ENCODE measurements at places on chromosomes 13 and 19.

DNA sequence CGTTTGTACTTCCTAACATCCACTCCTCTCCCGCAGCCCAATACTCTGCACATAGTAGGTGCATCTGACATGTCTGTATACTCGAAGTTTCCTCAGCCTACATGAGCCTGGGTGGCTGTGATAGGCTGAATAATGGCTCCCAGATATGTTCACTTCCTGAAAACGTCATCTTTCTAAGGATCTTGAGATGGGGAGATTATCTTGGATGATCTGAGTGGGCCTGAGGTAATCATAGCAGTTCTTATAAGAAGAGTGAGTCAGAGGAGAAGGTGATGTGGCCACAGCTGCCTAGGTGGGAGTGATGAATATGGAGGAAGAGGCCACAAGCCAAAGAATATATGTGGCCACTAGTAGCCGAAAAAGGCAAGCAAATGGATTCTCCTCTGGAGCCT lies 84.2 kb downstream of the AKAP11 start:
- no peak for DNase-seq

- DNase-seq: no peak
Observed at GRCh38 chr19:35222373-35223015, 6.0 kb downstream of the FAM187B start.

- DNase-seq: no peak
Observed at GRCh38 chr13:49939321-49939720, 3.2 kb upstream of the SPRYD7 start.

DNA sequence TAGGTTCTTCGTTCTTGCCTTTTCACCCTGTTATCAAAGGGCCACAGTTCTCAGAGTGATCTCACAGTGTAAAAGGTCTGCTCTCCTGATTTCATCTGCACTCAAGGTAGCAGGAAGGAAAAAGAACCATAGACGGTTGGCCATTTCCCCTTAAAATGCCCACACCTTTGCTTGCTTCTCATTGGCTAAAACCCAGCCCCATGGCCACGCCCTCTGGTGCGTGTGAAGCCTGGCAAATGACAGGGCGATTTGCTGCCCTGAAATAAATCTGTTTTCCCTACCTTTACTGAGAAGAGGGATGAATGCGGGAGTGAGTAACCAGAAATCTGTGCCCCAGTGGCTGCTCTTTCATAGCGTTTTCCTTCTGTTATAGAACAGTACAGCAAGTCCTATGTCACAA lies 269.3 kb downstream of the POU4F1 start:
- DNase-seq: no peak

- DNase-seq: no peak
Observed at GRCh38 chr13:71913717-71914116, 46.7 kb upstream of the DACH1 start.

GRCh38 chr19:954672-955494 lies 29.0 kb downstream of the ARID3A start:
- DNase-seq: no peak

- no peak for DNase-seq
Observed at GRCh38 chr19:34288381-34288780, 34.0 kb downstream of the GARRE1 start.

DNA sequence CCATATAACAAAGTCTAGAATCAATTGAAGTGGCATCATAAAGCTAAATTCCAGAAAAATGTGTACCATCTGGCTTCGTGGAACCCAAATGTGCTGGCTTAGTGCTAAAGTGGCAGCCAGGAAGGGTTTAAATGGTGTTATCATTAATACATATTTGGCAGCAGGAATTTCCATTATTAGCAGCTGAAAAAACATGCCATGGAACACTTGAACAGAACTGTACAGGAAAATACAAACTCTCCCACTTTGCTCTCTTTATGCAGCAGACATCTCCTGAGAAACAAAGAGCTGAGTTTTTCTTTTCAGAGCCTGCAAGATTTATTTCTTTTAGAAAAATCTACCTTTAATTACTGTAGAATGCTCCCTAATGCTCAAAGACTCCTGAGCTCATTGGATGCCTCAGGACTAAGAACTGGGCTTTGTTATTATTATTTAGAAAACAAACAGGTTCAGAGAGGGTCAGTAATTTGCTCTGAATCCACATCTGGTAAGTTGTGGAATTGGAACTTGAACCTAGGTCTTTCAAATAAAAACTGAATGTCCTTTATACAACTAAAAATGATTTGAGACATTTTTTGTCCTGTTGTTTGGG lies 179.0 kb downstream of the LACC1 start:
- no peak for DNase-seq

DNA sequence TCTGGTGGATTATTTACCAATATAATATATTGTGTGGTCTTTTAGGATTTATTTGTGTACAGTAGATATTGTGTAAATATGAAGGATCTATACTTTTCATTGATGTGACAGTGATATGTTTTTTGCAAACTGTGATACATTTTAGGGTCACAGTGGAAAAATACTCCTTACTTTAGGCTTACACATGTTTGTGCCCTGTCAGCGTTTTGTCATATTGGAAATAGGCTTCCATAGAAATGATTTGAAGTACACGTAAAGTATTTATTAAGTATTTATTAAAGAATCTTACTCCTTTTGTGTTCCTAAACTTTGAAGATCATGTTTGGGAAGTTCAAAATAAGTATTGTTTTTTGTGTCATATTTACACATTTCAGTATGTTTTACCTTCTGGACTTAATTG lies 5.0 kb downstream of the ZNF808 start:
- DNase-seq: no peak

DNA sequence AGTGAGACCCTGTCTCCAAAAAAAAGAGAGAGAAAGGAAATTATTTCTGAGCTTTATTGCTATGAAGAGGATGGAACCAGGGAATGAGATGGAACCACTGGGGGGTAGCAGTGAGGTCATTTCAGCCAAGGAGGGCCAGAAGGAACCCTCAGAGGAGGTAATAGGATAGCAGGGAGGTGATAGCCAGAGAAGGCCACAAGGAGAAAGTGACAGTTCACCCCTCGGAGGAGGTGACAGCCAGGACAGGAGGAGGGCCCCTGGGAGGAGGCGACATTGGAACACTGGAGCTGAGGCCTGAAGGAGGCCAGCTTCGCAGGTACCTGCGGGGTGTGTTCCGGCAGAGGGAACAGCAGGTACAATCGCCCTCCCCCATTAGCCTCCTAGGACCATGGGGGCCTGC lies 675 bp upstream of the PGPEP1 start:
- DNase-seq: no peak

DNA sequence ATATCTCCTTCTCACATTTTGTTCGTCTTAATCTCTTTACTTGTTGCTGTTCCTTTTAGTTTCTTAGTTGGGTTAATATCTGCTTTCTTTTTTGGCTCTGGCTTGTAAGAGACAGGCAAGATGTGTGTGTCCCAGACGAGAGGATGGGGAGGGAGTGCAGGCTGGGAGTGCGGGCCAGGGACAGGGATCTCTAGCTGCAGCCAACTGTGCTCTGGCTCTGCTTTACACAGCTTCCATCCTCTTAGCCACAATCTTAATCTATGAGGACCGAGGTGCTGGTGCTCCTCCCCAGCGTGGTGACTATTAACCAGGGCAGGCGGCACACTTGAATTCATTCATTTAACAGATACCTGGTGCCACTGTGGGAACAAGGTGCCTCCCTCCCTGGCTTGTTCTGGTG lies 70.9 kb upstream of the WASF3 start:
- DNase-seq: no peak

GRCh38 chr13:51262501-51263211 lies 40.5 kb downstream of the FAM124A start:
- no peak for DNase-seq

GRCh38 chr13:81394640-81395039 lies 1053.7 kb upstream of the SPRY2 start:
- DNase-seq: no peak

- no peak for DNase-seq
Observed at GRCh38 chr13:36193151-36193855, 21.1 kb downstream of the SOHLH2 start.

GRCh38 chr13:99393791-99394735 lies 86.9 kb upstream of the GPR183 start:
- DNase-seq: no peak

- no peak for DNase-seq
Observed at GRCh38 chr13:81021284-81021840, 680.4 kb upstream of the SPRY2 start.

DNA sequence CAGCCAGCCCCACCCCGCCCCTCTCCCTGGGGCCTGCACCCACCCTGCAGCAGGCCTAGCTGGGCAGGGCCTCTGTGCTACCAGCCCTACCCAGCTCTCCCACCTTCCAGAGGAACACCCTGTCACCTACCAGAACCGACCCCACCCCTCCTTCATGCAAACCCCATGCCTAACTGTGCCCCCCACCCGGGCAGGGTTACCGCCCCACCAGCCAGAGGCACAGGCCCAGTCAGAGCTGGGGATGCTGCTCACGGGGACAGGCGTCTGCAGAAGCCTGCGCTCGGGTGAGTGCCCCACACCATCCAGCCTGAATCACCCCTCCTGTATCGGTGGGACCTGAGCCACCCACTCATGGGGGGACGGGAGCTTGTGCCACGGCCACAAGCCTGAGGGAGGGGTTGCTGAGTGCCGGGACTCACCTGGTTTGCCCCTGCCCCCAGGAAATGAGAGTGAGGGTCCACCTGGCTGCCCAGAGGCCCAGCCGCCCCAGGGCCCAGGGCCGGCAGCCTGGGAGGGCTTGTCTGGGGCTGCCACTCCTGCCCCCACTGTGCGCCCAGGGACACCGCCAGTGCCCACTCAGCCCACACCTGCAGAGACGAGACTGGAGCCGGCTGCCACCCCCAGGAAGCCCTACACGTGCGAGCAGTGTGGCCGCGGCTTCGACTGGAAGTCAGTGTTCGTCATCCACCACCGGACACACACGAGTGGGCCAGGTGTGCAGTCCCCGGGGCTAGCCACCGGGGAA lies 3.8 kb downstream of the ZNF446 start:
- no peak for DNase-seq

GRCh38 chr19:32998722-32999121 lies 26.7 kb downstream of the FAAP24 start:
- no peak for DNase-seq

- DNase-seq: no peak
Observed at GRCh38 chr19:10004617-10005016, 5.7 kb downstream of the COL5A3 start.

DNA sequence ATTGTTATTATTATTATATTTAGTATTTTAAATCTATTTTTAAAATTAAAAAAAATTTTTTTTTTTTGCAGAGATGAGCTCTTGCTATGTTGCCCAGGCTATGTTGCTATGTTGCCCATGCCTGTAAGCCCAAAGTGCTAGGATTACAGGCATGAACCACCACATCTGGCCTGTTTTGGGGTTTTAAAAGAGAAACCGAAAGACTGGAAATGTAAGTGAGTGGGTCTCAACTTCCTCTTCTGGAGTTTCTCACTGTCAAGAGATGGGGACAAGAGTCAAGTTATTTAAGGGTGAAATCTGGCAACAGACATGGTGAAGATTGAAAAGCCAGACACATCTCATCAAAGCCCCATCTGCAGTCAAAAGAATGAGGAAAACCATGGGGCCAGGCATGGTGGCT lies 4.2 kb upstream of the OR7G3 start:
- DNase-seq: no peak

DNA sequence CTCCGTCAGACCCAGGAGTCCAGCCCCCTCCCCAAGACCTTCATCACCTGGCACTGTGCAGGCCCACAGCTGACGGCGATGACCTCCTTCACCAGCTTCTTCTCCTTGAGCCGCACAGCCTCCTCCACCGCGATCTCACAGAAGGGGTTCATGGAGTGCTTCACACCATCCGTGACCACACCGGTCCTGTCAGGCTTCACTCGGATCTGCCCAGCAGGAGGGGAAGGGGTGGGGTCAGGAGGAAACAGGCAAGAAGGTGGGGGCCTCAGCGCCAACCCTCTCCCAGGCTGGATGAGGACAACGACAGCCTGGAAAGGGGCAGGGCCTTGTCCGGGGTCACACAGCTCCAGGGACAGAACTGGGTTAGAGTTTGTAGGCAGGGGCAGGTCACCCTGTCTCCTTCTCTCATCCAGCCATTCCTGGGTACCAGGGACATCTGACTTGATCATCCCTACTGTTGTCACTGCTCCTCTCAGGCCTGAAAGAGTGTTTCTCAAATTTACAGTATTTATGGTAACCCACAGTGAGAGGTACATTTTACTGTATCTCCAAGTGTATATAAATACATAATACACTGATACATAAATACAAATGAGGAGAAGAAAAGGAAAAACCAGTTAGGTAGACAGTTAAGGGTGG lies 12.0 kb downstream of the ETFB start:
- DNase-seq: no peak

- DNase-seq: no peak
Observed at GRCh38 chr13:41916173-41916954, 44.5 kb downstream of the VWA8 start.

- no peak for DNase-seq
Observed at GRCh38 chr13:102333320-102334198, 68.3 kb downstream of the FGF14 start.

DNA sequence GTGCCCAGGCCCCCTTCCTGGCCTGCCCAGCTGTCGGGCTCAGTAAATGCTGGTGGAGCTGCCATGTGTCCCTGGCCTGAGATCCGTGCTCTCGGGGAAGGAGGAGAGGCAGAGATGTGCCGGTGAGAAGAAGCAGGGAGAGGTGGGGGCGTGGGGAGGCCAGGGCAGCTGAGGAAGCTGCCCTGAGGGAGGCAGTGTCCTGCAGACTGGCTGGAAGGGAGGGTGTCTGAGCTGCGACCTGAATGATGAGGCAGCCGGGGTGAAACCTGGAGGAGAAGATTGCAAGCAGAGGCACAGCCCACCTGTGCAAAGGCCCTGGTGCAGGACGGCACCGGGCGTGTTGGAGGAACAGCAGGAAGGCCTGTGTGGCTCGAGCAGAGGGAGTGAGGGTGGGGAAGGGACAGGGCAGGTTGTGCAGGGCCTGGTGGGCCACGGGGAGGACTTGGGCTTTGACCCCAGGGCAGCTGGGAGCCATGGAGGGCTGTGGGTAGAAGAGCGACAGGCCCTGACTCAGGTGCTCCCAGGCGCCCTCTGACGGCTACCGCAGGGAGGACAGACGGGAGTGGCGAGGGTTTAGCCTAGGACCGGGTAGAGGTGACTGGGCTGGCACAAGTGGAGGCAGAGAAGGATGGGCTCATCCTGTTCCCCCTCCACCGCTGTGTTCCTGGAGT lies 14.0 kb upstream of the CELF5 start:
- peak; percentile 44 for DNase-seq

- DNase-seq: no peak
Observed at GRCh38 chr19:5590151-5590864, 22.6 kb upstream of the TINCR start.

DNA sequence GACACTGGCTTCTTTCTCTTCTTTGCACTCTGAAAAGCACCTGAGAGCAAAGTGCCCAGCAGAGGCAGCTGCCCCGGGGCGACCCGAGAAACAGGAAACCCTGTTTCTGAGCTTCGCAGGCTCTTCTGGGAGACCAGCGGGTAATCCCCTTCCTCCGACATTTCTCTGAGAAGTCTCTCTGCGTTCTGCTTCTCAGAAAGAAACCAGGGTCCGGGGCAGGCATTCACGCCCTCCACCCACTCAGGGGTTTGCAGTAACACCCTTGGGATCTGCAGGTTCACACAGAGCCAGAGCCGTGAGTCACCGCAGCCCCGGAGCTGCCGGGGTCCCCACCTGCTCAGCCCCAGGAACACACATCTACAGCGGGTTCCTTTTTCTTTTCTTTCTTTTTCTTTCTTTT lies 86.0 kb downstream of the GADD45B start:
- no peak for DNase-seq

All from progenitor cell of endocrine pancreas (in vitro differentiated cells).